ENCODE measurements at places on chromosomes 6 and 20. TPM values are rescaled to one million over a fixed set of nuclear protein-coding genes. Genes with fewer than 3 reads are reported as not detected.

GRCh38 chr6:36975231-36976006 is 10.6 kb downstream of the MTCH1 start:
- no peak overlapping the region for H3K27ac ChIP-seq
- DNase-seq = no peak
- H3K4me3 ChIP-seq = no peak overlapping the region
- no peaks in the 10 kb centered on the region for H3K27me3 ChIP-seq

- 0 out of 2 replicates have a peak, but pooled peaks cover 2% of the 10 kb centered on the region for H3K4me1 ChIP-seq
- H3K27me3 ChIP-seq = no peaks in the 10 kb centered on the region
- DNase-seq = no peak
- H3K36me3 ChIP-seq = no peaks in the 10 kb centered on the region
These were observed 41.9 kb downstream of the GJA10 start for GRCh38 chr6:89936177-89936576.

- no peak overlapping the region for H3K4me3 ChIP-seq
- no peaks in the 10 kb centered on the region for H3K36me3 ChIP-seq
- no peaks in the 10 kb centered on the region for H3K27me3 ChIP-seq
- no peaks in the 10 kb centered on the region for H3K4me1 ChIP-seq
These were observed 3.5 kb upstream of the SLC22A2 start for GRCh38 chr6:160261991-160262680.

- peak overlapping the region; percentile 44 for H3K27ac ChIP-seq
- no peak for DNase-seq
- no peak overlapping the region for H3K4me3 ChIP-seq
These were observed 98.7 kb downstream of the ADGRG6 start for GRCh38 chr6:142400495-142400894.

DNA sequence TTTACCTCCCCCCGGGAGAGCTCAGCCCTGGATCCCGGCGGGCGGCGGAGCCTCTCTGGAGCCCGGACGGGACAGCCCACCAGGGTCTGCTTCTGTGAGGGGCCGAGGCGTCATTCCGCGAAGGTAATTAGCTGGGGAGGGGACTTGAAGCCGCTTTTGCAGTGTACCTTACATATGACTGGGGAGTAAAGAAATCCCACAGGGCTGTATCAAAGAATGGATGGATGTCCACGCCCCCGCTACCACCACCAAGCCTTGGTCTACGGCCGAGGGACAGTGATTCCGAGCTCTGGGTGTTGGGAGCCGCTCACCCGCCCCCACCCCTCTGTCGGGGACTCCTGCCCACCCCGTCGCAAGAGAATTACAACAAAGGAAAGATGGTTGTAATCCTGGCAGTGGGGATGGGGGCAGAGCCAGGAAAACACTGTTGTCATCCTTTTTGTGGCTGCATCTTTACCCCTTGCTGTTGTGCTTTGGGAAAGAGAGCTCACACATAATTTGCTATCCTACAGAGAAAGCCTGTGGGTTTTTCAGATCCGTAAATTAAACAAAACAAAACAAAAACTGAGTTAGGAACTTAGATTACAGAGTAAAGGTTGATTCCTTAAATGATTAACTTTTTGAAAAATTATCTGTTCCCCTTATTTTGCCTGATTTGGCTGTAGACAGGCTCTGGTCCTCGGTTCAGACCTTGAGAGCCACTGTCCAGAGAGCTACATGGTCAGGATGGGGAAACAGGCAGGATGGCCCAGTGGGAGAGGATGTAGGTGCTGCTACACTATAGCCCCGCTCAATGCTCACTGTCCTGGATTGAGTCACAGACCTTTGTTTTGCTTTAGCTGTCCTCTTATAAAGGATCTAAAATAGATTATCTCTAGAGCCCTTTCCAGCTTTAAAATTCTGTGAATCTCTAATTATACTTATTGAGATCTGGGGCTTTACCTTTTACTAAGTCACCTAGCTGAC is 997 bp upstream of the FBXO30 start:
- H3K27ac ChIP-seq = peak overlapping the region; percentile 95
- no peak for DNase-seq
- no peaks in the 10 kb centered on the region for H3K27me3 ChIP-seq
- H3K4me3 ChIP-seq = peak overlapping the region; percentile 80
- peaks cover 5% of the 10 kb centered on the region for H3K36me3 ChIP-seq

DNA sequence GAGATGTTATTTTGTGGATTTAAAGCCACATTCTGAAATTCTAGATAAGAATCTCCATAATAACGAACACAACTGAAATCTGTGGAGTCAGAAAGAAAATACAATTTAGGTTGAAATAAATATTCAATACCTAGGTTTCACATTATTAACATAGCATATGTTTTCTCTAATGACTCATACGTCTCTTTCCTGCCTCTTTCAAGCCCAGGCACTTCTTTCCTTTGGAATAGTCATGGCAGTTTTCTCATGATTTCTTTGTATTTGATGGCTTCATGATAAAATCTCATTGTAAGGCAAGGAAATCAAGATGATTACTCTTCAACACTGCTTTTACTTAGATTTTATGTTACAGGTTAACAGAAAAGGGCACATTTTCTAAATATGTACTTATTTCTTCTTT is 803.7 kb downstream of the PHF3 start:
- H3K4me1 ChIP-seq = no peaks in the 10 kb centered on the region
- no peak for DNase-seq
- H3K36me3 ChIP-seq = no peaks in the 10 kb centered on the region

DNA sequence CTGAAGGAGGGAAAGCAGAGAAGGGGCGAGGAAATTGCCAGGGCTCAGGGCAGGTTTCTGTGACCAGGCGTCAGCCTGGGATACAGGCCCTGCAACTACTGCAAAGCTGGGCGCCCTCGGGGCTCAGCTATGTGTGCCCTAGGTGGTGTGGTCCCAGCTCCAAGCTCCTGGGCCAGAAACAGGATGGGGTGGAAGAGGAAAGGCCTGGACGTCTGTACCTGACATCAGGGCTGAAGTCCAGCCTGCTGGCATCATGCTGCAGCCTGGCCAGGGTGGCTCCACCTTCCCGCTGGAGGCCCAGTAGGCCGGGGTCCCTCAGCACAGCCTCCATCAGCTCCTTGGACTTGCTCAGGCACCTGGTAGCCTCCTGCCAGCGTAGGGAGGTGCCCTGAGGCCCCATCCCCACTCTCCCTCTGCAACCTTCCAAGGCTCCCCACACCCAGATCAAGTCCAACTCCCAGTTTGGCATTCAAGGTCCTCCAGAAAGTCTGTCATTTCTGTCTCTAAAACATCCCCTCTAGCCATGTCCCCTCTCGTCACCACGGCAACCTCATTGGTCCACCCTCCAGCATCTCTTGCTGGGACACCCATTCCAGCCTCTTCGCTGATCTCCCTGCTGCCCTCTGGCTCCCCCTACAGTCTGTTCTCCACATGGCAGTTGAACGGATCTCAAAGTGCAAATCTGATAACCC is 38.2 kb downstream of the KIAA1755 start:
- no peak overlapping the region for H3K4me3 ChIP-seq
- peaks cover 11% of the 10 kb centered on the region for H3K4me1 ChIP-seq
- no peak overlapping the region for H3K27ac ChIP-seq
- H3K36me3 ChIP-seq = no peaks in the 10 kb centered on the region
- no peaks in the 10 kb centered on the region for H3K27me3 ChIP-seq

- no peaks in the 10 kb centered on the region for H3K36me3 ChIP-seq
- no peak overlapping the region for H3K27ac ChIP-seq
- no peak overlapping the region for H3K4me3 ChIP-seq
- H3K27me3 ChIP-seq = no peaks in the 10 kb centered on the region
These were observed 464.1 kb upstream of the ARID1B start for GRCh38 chr6:156313037-156313436.

DNA sequence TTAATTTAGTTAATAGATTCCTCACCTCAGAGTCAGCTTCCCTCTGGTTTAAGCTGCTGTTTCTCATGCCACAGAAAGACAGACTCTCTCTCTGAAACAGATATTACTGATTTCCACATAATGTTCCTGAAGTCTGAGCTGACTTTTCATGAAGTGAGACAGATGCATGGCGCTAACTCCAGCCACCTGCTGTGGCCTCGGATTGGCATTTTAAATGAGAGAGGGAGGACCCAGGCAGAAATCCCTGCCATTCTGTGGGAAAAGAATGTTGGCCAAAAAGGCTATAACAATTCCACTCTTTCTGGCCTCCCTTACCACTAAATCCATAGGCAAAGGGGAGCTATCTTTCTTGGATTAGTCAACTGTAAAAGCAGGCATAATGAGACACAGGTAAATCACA is 354.1 kb upstream of the CDH4 start:
- H3K4me1 ChIP-seq = no peaks in the 10 kb centered on the region
- no peaks in the 10 kb centered on the region for H3K27me3 ChIP-seq
- no peak overlapping the region for H3K4me3 ChIP-seq
- no peak overlapping the region for H3K27ac ChIP-seq

GRCh38 chr6:157047951-157048350 is 270.8 kb downstream of the ARID1B start:
- H3K27me3 ChIP-seq = no peaks in the 10 kb centered on the region
- DNase-seq = no peak
- H3K4me1 ChIP-seq = no peaks in the 10 kb centered on the region

DNA sequence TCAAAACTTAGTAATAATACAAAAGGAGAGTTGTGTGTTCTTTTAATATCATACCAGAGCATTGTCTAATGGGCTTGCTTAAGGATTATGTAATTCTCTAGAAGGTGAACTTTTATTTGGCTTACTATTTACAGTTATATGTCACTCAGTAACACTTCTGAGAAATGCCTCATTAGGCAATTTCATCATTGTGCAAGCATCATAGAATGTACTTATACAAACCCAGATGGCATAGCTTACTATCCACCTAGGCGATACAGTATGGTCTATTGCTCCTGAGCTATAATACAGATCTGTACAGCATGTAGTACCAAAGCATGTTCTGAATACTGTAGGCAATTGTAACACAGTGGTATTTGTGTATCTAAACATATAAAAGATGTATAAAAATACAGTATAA is 340.1 kb downstream of the PHF3 start:
- no peaks in the 10 kb centered on the region for H3K4me1 ChIP-seq
- no peaks in the 10 kb centered on the region for H3K36me3 ChIP-seq
- H3K27me3 ChIP-seq = no peaks in the 10 kb centered on the region
- no peak overlapping the region for H3K27ac ChIP-seq

GRCh38 chr20:13533946-13534345 is 104.8 kb downstream of the TASP1 start:
- H3K27ac ChIP-seq = no peak overlapping the region
- no peaks in the 10 kb centered on the region for H3K36me3 ChIP-seq
- no peaks in the 10 kb centered on the region for H3K4me1 ChIP-seq
- no peak overlapping the region for H3K4me3 ChIP-seq
- DNase-seq = no peak

- no peaks in the 10 kb centered on the region for H3K27me3 ChIP-seq
- H3K36me3 ChIP-seq = no peaks in the 10 kb centered on the region
- no peak for DNase-seq
These were observed 357.7 kb downstream of the CD83 start for GRCh38 chr6:14475306-14475705.

GRCh38 chr6:157895585-157895984 is 72.5 kb downstream of the SNX9 start:
- H3K4me1 ChIP-seq = no peaks in the 10 kb centered on the region
- H3K4me3 ChIP-seq = no peak overlapping the region
- H3K36me3 ChIP-seq = peaks cover 3% of the 10 kb centered on the region
- no peak for DNase-seq
- H3K27ac ChIP-seq = no peak overlapping the region

DNA sequence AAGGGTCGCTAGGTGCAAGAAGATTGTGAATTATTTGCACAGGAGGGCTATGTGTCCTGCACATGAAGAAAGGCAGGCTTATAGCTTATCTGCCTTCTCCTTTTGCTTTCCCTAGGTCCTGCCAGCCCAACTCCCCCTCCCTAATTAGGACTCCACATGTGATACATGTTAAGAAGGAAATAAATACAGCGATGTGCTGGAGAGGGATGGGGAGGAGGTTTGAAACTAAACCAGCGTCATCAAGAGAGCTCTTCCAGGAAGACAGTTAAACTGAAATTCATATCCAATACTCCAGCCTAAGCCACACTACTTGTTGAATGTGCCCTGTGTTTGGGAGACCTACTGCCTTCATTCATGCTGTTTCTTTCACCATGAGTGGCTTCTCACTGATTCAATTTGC is 34.9 kb upstream of the UTRN start:
- no peaks in the 10 kb centered on the region for H3K4me1 ChIP-seq
- H3K4me3 ChIP-seq = no peak overlapping the region

DNA sequence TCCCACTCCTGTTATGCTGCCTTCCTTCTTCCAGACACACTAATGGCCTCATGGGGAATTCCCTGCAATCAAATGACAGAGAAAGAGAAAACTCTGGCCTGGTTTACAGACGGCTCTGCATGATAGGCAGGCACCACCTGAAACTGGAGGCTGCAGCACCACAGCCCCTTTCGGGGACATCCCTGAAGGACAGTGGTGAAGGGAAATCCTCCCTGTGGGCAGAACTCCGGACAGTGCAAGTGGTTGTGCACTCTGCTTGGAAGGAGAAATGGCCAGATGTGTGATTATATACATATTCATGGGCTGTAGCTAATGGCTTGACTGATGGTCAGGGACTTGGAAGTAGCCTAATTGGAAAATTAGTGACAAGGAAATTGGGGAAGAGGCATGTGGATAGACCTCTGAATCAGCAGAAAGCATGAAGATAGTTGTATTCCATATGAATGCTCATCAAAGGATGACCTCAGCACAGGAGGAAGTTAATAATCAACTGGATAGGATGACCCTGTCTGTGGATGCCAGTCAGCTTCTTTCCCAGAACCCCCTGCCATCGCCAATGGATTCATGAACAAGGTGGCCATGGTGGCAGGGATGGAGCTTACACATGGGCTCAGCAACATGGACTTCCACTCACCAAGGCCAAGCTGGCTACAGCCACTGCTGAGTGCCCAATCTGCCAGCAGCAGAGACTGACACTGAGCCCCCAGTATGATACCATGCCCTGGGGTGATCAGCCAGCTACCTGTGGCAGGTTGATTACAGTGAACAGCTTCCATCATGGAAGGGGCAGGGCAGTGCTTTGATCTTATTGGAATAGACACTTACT is 44.5 kb upstream of the VSX1 start:
- H3K4me1 ChIP-seq = no peaks in the 10 kb centered on the region
- no peak for DNase-seq
- no peaks in the 10 kb centered on the region for H3K27me3 ChIP-seq
- no peaks in the 10 kb centered on the region for H3K36me3 ChIP-seq
- no peak overlapping the region for H3K27ac ChIP-seq

DNA sequence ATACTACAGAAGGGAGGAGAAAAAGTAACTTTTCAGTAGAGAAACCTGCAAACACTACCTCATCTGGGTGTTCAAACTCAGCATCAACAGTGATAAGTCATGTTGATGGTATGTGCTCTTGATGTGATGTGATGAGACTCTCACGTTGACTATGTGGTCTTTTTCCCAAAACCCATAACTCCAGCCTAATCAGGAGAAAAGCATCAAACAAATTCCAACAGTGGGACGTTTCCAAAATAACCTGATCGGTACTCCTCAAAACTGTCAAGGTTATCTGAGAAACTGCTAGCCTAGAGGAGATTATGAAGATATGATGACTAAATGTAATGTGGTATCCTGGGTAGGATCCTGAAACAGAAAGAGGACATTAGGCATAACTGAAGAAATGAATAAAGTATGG is 41.9 kb upstream of the TAB2 start:
- H3K36me3 ChIP-seq = no peaks in the 10 kb centered on the region
- no peak overlapping the region for H3K4me3 ChIP-seq
- DNase-seq = no peak
- H3K27me3 ChIP-seq = no peaks in the 10 kb centered on the region

The CCR6 gene
- not detected for total RNA-seq

The SYNE1 gene
- 3.2 TPM for total RNA-seq

The TREM2 gene
- total RNA-seq = not detected

All from Panc1 (cell line).